ENCODE measurements at places on chromosomes 11 and 22. TPM values are rescaled to one million over a fixed set of nuclear protein-coding genes. Genes with fewer than 3 reads are reported as not detected.

BCO2 gene
- total RNA-seq: 30.8 TPM

GRCh38 chr11:14148653-14149273 lies 186.2 kb downstream of the SPON1 start:
- H3K36me3 ChIP-seq: no peaks in the 10 kb centered on the region
- no peaks in the 10 kb centered on the region for H3K4me1 ChIP-seq
- H3K4me3 ChIP-seq: no peak overlapping the region
- peak; percentile 68 for DNase-seq

DNA sequence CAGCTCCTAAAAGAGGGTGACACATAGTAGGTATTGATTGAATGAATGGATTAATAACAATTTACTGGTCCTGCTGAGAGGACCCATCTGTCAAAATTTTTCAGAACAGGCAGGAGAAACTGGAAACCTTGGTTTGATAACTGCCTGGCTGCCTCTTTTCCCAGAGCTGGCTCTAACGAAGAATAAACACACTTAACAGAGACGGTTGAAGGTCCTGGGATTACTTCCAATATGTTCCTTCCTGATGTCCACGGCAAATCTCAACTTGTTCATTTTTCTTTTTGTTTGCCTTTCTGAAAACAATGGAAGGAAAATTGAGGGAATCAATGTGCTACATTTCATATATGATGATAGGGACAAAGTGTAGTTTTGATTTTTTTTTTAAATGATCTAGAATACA lies 76.5 kb upstream of the SYT13 start:
- H3K4me1 ChIP-seq: peaks cover 8% of the 10 kb centered on the region
- H3K36me3 ChIP-seq: no peaks in the 10 kb centered on the region
- no peaks in the 10 kb centered on the region for H3K27me3 ChIP-seq
- DNase-seq: no peak
- H3K4me3 ChIP-seq: no peak overlapping the region

DNA sequence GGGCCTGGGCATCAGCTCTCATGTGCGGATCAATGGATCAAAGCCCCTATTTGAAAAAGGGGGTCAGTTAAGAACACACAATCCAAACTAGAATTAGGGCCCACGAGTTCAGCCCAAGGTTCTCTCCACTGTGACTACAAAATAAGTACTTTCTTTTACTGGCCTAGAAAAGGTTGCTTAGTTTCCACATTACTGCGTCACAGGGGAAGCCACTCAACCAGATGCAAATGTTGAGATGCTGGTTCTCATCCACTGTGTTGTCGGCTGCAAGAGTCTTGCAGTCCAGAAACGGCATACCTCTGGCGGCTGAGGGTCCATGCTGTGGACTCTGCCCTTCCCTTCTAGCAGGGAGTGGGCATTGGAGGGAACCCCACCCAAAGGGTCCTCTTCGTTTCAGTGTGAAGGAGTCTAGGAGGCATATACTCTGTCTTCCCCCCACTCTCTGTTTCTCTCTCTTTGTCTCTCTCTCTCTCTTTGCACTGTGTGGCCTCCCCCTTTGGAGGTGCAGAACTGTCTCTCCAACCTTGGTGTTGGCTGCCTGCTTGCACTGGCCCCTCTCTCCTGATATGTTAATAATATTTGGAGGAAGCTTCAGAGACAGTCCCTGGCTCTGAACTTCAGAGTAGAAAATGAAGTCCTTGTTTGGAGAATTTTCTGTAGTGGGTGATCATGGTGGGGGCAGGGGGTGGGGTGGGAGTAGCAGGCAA lies 99.0 kb upstream of the NNMT start:
- no peak for DNase-seq
- no peaks in the 10 kb centered on the region for H3K36me3 ChIP-seq
- no peak overlapping the region for H3K4me3 ChIP-seq
- H3K27me3 ChIP-seq: no peaks in the 10 kb centered on the region
- H3K4me1 ChIP-seq: peaks cover 28% of the 10 kb centered on the region

DNA sequence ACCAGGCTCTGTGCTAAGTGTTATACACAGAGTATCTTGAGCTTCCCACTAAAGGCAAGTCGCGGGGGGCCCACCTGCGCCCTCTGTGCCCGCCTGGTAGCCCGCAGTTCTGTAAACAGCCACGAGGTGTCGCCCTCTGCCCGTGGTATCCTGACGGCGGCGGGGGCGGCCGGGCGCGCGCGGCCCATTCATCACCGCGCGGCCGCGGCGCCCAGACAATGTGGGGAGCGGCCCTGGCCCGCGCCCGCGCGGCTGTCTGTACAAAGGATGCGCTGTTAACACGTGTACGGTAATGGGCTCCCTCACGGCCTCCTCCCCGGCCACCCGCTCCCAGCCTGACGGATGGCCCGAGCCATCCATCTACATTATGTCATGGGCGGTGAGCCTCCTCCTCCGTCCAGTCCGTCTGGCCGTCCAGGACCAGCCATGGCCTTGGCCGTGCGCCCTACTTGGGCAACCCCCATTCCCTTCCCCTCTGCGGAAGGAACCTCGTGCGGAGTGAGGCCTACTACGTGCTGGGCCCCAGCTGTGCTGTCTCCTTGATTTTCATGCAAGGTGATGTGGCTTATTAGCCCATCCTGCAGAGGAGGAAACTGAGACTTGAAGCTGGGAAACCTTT lies 99.4 kb downstream of the MIAT start:
- no peaks in the 10 kb centered on the region for H3K27me3 ChIP-seq
- peak; percentile 77 for DNase-seq
- H3K4me1 ChIP-seq: no peaks in the 10 kb centered on the region

- H3K27me3 ChIP-seq: no peaks in the 10 kb centered on the region
- H3K27ac ChIP-seq: no peak overlapping the region
- no peak for DNase-seq
Measured at GRCh38 chr11:77276271-77276670, 25.2 kb downstream of the GDPD4 start.

GRCh38 chr11:72421351-72421750 lies 13.0 kb downstream of the CLPB start:
- H3K27ac ChIP-seq: no peak overlapping the region
- no peak for DNase-seq
- H3K4me1 ChIP-seq: no peaks in the 10 kb centered on the region
- no peaks in the 10 kb centered on the region for H3K27me3 ChIP-seq
- no peaks in the 10 kb centered on the region for H3K36me3 ChIP-seq

- H3K27me3 ChIP-seq: no peaks in the 10 kb centered on the region
- no peak for DNase-seq
- H3K36me3 ChIP-seq: no peaks in the 10 kb centered on the region
- H3K4me1 ChIP-seq: no peaks in the 10 kb centered on the region
Measured at GRCh38 chr11:112247201-112247600, 13.5 kb downstream of the PLET1 start.
